ENCODE measurements at places on chromosomes 4 and X.

GRCh38 chrX:26915064-26915463 lies 548.1 kb downstream of the PPP4R3C start:
- DNase-seq: no peak

GRCh38 chrX:130079824-130080406 lies 30.4 kb downstream of the ELF4 start:
- DNase-seq: no peak

DNA sequence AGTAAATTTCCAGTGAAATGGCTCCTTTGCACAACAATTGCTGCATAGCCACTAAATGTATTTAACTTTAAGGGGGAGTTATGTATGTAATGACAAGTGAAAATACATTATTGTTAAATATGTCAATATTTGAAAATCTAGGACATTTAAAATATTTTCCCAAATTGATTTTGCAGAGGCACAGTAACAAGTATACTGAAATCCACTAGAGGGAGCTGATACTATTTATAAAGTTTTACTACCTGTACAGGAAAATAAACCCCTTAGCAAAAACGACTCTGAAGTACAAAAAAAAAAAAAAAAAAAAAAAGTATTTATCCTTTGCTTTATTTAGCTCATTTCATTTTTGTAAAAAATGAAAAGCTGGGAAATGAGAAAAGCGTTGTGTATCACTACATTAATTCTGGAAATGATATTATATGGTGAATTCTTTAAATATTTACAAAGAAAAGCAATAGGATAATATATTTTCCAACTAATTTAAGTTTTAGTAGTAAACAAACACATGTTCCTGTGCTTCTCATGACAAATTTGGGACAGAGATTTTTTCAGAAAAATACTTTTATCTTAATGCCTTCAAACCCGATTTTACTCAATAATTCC lies 727.7 kb downstream of the DMD start:
- DNase-seq: no peak

DNA sequence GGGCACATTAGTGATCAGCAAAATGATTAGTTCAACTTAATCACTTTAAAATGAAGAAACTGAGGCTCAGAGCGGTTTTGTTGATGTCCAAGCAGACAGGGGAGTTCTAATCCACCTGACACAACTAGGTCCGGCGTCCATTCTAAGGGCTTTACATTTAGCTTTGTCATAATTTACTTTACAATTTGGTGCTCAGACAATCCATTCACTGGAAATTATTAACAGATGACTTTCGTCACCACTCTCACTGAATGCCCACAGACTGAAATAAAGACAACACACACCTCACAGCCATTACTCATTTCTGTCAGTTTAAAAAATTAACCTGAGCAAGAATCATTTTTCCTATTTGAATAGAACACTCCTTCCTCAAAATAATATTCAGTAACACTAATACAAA lies 10.8 kb downstream of the NR3C2 start:
- DNase-seq: no peak

DNA sequence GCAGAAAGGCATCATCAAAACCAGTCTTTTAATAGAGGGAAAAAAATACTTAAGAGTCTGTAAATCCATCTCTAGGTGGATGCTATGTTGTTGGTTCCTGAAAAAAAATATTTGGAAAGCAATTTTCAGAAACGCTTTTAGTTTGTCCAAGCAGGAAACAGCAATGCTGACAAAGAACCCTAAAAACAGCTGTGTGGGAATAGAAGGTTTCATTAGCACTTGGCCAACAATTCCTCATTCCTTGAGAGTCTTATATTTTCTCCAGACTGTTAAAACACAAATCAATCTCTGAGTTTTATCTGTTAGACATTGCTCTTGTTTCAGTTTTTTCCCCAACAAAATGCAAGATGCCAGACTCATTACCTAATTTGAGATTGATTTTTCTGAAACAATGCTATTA lies 6.4 kb downstream of the MXRA5 start:
- DNase-seq: no peak

- no peak for DNase-seq
Observed at GRCh38 chr4:83272900-83273299, 11.7 kb downstream of the COQ2 start.

DNA sequence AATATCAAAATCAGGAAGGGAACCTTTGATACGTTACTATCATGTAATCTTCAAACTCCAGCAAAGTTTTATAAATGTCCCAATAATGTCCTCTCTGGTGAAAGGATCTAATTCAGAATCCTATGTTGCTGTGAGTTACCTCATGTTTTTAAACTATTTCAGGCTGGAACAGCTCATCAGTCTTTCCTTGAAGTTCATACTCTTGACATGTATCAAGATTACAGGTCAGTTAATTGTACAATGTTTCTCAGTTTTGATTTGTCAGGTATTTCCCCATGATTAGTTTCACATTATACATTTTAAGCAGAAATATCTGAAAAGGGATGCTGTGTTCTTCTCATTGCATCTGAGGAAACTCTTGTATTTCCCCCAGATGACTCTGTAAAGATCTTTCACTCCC lies 136.5 kb upstream of the HS3ST1 start:
- DNase-seq: no peak

GRCh38 chrX:7580127-7580526 lies 262.8 kb upstream of the VCX start:
- DNase-seq: no peak

DNA sequence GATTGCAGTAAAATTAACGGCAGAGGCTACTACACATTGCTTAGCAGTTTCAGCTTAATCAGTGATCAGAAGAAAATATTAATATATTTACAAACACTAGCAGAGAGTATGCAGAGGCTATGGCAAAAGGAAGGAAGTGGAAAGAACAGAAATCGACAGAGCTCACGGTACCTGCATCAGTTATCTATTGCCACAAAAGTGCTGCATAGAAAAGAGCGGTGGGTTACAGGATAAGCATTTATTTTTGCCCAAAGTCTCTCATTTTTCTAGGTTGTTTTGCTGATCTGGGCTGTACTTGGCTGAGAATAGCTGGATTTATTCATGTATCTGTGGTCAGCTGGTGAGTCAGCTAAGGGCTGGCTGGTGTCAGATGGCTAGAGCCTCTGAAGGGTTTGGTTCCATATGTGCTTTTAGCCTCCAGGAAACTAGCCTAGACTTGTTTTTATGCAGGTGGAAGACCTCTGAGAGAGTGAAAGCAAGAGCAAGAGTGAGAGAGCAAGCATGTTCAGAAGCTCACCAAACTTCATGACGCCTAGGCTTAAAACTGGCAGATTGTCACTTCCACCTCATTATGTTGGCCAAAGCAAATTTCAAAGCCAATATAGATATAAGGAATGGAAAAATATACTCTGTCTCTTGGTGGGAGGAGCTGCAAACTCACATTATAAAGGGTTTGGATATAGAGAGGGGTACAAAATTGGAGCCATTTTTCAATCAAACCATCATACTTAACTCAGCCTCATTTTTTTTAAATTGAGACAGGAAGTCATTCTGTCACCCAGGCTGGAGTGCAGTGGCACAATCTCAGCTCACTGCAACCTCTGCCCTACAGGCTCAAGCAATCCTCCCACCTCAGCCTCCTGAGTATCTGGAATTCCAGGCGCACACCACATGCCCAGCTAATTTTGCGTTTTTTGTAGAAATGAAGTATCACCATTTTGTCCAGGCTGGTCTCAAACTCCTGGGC lies 153.2 kb upstream of the RPL34 start:
- DNase-seq: no peak

GRCh38 chr4:41613821-41614220 lies 75.9 kb downstream of the LIMCH1 start:
- DNase-seq: no peak

DNA sequence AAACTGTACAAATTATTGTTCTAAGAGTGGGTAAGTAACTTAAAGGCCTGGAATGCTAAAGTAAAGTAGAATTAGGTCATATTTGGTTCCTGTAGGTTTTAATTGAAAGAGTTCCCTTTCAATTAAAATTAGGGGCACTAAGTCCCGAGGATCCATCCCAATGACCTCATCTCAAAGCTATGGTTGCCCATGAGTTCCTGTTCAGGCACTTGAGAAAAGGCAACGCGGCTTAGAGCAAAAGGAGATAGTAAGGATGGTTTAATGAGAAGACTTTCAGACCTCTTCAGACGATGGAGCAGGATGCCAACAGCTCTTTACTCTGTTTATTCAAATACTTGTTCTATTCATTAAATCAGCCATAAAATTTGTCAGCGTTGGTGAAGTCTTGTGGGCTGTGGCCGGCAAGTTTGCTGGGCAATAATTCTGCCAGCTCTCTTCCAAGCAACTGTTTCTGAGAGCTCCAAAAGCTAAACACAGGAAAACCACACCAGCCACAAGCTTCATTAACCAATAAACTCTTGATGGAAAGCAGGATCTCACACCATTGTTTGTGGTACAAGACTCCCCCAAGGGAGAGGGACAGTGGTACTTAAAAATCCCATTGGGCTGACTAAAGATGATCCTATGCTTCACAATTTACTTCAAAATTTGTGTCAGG lies 167.4 kb downstream of the COL4A6 start:
- no peak for DNase-seq

- DNase-seq: no peak
Observed at GRCh38 chr4:182280436-182281111, 37.4 kb downstream of the TENM3 start.

GRCh38 chr4:161189286-161190134 lies 974.3 kb downstream of the FSTL5 start:
- DNase-seq: no peak

- DNase-seq: no peak
Observed at GRCh38 chr4:32503241-32503640, 1783.1 kb downstream of the PCDH7 start.

DNA sequence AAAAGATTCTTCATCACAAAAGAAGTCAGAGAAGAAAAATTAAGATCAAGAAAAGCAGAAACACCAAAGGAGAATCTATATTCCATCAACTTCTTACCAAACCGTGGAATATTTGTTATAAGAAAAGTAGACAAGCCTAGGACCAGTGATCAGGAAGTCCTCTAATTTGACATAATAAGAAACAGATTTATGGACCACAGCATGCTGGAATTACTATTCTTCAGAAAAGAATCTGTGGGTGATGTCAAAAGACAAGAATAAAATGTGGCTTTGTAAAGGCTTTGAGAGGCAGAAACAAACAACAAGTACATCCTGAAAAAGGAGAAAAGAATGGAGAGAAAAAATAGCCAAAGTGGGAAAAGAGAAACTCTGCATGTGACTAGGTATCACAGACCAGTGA lies 123.3 kb downstream of the SLC10A7 start:
- DNase-seq: no peak
